ENCODE measurements at places on chromosomes 5 and 9.

GRCh38 chr5:111135946-111136345 lies 43.8 kb downstream of the WDR36 start:
- no peak for DNase-seq

GRCh38 chr9:26357803-26358344 lies 534.7 kb downstream of the CAAP1 start:
- no peak for DNase-seq

GRCh38 chr5:68950930-68951329 lies 142.9 kb upstream of the SLC30A5 start:
- DNase-seq, result no peak

DNA sequence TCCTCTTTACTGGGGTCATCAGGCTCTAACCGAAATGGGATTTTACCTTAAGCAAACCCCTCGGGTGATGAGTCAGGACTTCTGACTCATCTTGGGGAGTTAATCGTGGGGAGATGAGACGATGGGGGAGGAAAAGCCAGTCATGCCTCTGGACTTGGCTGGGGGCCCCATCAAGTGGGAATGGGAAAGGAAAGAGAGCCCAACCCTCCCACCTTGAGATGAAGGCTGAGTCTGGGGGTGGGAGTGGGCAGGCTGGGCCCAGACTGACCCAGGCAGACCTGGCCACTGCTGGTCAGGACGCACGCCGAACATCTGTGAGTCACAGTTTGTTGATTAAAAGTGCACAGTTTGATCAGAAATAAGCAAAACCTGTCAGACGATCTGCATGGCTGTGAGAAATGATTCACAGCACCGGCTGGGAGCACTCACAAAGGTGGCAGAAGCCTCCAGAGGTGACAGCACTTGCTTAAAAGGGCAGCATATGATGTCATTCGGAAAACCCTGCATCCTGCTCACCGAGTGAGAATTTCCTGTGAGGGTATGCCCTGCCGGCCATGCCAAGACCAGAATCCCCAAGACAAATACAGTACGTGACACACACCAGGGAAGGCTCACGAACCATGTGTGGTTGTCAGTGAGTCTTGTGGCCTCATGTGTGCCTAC lies 50.0 kb upstream of the SLC25A51 start:
- DNase-seq, result no peak

- DNase-seq, result no peak
These were observed 81.4 kb downstream of the DENND1A start for GRCh38 chr9:123848447-123849085.

DNA sequence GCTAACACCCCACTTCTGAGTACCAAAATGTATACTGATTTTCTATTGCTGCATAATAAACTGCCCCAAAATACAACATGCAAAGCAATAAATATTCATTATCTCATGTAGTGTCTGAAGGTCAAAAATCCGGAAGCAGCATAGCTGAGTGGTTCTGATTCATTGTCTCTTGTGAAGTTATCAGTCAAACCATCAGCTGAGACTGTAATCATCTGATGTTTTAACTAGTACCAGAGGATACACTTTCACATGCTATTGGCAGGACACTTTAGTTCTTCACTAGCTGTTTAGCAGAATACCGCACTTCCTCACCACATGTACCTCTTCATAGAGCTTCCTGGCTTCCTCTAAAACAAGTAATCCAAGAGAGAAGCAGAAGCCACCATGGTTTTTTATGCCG lies 12.7 kb upstream of the TMEM161B start:
- DNase-seq, result no peak

DNA sequence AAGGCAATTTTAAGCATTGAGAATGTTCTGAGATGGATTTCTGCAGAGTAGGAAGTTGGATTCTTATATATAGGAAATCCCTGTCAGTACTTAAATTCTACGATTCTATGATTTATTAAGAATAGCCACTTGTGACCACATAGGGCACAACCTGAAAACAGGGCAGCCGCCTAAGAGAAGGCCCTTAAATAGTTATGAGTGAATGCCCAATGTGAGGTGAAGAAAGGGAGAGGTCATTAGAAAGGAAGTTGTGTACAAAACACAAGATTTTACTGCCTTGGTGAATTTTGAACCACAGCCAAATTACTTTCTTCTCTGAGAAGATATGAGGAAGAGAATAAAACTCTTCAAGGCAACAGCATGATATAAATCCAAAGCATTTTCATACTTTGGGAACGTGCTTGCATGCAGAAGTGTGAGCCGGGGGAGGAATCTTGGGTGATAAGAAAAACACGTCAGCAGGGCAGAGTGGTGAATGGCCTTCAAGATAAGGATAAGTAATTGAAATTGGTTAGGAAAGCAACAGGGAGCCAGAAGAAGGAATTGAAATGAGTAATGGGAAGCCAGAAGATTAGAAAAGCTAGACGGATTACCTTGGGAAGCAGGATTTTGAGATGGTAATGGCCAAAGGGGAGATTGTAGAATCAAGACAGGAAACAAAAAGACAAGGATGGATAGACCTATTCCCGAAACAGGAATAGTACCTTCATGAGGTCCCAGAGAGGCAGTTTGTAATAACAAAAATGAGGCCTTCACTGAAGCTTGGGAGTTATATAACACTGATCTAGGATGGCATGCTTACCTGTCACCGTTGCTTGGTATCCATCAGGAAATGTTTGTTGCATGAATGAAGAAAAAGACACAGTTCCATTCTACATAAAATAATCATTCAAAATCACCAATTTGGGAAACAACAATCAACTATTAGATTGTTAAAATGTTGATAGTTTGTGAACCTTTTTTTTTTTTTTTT lies 244.3 kb downstream of the PDE4D start:
- DNase-seq, result peak; percentile 24

- no peak for DNase-seq
These were observed 124.3 kb downstream of the ENC1 start for GRCh38 chr5:74516211-74516636.
